ENCODE measurements at places on chromosomes 11 and 22. TPM values are rescaled to one million over a fixed set of nuclear protein-coding genes. Genes with fewer than 3 reads are reported as not detected.

MMP7 gene
- 0.12 TPM for total RNA-seq

IPO7 gene
- total RNA-seq = 126 TPM

IL17REL gene
- not detected for total RNA-seq

CHRNA10 gene
- total RNA-seq = 0.30 TPM

APOL5 gene
- total RNA-seq = not detected

ACTN3 gene
- total RNA-seq = not detected

MB gene
- total RNA-seq = 0.10 TPM

F2 gene
- not detected for total RNA-seq

SPON1 gene
- 0.25 TPM for total RNA-seq

IL10RA gene
- total RNA-seq = 0.35 TPM

BAIAP2L2 gene
- total RNA-seq = not detected

CYB561A3 gene
- 25.1 TPM for total RNA-seq

LARGE1 gene
- total RNA-seq = 1.6 TPM

PRODH gene
- total RNA-seq = 0.23 TPM

MS4A12 gene
- not detected for total RNA-seq

NUP50 gene
- total RNA-seq = 47.1 TPM

SUSD2 gene
- total RNA-seq = 0.02 TPM

ISX gene
- total RNA-seq = not detected

SLC22A12 gene
- not detected for total RNA-seq

TMEM86A gene
- total RNA-seq = not detected

OR10A2 gene
- total RNA-seq = not detected

HBD gene
- not detected for total RNA-seq

CBL gene
- total RNA-seq = 11.2 TPM

SLC22A9 gene
- total RNA-seq = not detected

RIMBP3C gene
- 0.81 TPM for total RNA-seq

NAT10 gene
- 35.8 TPM for total RNA-seq

RIC3 gene
- total RNA-seq = 1.4 TPM

VPREB1 gene
- total RNA-seq = not detected

STX5 gene
- 14.7 TPM for total RNA-seq

GGTLC2 gene
- total RNA-seq = not detected

POTEH gene
- total RNA-seq = not detected

DLAT gene
- 59.1 TPM for total RNA-seq

MAML2 gene
- 4.7 TPM for total RNA-seq

OR52H1 gene
- not detected for total RNA-seq

TPBGL gene
- not detected for total RNA-seq

HBG1 gene
- not detected for total RNA-seq

RAG1 gene
- total RNA-seq = 0.12 TPM

TIMM10B gene
- total RNA-seq = 21.9 TPM

PANX3 gene
- not detected for total RNA-seq

MACROD1 gene
- total RNA-seq = 29.3 TPM

KBTBD3 gene
- 4.4 TPM for total RNA-seq

HTR3B gene
- total RNA-seq = not detected

TNNI2 gene
- not detected for total RNA-seq

CREB3L1 gene
- total RNA-seq = 0.12 TPM

DHCR7 gene
- 37.0 TPM for total RNA-seq

NPTXR gene
- total RNA-seq = 0.37 TPM

CRYBB3 gene
- not detected for total RNA-seq

SMIM35 gene
- not detected for total RNA-seq

USH1C gene
- 35.4 TPM for total RNA-seq

NECTIN1 gene
- total RNA-seq = 2.8 TPM

OR10G4 gene
- total RNA-seq = not detected

KCNJ5 gene
- not detected for total RNA-seq

DGAT2 gene
- 3.9 TPM for total RNA-seq

WDR74 gene
- 64.7 TPM for total RNA-seq

DGCR8 gene
- total RNA-seq = 15.2 TPM
